ENCODE measurements at places on chromosomes 11 and 22.

DNA sequence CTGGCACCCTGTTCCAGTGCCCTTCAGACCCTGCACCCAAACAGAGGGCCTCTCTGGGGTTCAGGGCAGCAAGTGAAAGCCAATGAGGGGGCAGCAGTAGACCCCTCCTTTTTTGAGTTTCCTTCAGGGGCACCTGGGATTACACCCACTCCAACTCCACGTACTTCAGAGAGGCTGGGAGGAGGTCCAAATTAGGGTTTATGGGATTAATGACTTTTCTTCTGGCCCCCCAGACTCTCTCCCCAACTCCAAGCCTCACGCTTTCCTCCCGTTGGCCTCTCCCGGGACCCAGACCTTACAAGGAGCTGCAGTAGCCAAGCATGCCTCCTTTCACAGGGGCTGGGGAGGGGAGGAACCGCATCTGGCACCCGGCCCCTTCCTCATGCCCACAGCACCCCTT, 101.7 kb downstream of the NECTIN1 start:
- no peak for DNase-seq

DNA sequence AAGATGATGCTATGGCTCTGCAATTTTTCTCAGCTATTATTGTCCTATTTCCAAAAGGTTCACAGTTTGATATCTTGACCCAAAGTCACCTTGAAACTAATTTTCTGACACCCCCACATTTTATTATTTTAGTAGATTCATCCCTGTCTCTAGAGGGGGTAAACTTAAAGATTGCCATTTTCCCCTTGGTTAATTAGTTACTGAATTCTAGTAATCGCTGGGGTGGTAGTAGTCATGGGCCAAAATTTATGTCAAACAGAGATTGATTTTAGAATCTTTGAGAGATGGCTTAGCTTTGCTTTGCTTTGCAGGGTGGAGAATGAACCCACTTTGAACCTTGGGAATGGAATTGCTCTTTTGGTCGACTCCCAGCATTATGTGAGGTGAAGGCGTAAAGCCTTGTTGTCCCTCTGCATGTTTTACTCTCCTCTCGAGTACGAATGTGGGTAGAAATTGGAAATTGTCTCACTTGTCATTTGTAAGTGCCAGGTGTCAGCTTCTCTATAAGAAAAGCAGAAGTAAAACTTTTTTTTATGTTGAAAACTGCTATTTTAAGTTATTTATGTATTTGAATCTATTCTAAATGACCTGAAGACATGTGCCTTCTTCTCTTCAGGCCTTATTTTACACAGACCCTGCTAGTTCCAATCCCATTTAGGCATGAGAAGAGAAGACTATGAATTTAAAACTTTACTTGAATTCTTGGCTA, 42.4 kb upstream of the RCE1 start:
- DNase-seq = no peak

DNA sequence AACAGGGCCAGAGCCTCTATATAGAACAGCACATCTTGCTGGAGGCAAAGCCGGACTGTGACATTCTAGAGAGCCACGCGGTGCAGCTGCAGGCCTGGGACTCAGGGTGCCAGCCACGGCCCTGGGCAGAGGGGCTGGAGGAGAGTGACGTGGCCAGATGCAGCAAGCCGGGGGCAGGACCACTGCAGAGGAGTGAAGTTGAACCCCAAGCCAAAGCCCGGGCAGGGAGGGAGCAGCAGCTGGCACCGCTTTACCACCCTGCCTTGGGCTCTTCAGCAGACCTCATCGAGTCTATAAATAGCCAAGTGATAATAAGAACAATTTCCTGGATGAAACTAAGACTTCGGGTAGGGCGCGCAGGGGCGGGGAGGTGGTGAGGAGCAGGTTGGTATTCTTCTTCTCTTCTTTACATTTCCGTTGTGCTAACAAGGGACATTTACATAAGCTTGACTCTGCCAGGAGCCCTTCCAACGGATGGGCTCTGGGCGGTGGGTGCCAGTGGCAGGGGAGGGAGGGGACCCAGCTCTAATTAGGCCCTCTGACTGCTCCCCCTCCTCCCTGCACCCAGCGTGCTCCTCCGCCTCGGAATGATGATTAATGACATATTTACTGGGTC, 110.2 kb downstream of the ST3GAL4 start:
- no peak for DNase-seq

- DNase-seq = no peak
Observed at GRCh38 chr11:16770016-16770415, 31.6 kb downstream of the C11orf58 start.

DNA sequence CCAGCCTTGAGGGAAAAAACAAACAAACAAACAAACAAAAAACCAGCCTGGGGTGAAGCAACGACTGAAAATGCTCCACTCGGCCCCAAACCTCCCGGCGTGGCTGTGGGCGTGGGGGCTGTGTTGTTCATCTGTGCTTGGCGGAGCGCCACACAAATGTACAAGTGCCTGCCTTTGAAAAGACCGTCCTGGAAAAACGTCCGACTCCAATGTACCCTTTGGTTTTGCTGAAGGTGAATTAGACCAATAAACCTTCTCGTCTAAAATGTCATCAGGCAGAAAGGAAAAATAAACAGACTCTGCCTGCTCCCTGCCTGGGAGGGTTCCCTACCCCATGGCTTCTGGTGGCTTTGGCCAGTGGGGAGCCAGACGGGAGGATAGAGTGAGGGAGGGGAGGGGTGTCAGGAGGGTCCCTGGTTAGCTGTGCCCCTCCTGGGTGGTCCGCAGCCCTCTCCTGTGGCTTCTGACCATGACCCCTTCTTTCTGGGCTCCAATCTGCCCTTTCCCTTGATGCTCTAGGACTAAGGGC, 93.9 kb downstream of the TRMU start:
- no peak for DNase-seq

- DNase-seq = no peak
Observed at GRCh38 chr22:37101311-37102066, 8.0 kb downstream of the TMPRSS6 start.

DNA sequence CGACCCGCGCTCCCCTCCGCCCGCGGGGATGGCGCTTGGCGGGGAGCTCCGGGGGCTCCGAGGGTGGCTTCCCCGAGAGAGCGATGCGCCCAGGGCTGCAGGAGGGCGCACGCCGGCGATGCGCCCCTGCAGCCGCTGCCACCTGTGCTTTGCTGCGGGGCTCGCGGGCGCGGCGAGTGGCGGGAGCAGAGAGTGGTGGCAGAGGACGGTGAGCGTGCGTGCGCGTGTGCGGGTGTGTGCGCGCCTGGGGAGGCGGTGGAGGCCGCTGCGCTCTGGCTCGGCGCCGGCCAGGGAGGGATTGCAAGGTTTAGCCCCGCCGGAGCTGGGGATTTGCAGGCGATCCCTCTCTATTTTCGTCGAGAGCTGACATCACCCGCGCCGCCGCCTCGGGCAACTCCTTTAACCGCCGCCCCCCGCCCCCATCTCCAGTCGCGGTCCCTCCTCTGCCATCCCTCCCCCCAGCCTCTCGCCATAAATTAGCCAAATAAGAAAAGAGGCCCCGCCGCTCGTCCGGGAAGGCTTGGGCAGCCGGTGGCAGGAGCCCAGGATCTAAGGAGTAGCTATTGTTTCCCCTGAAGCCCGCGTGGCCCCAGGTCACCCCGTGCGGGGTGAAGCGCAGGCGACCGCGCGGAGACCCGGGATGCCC, at the start of gene SLC1A2:
Gene SLC1A2, minus strand, starts transcription at position 375 of the 646 bp plus-strand sequence. CDS start 592 bp downstream, outside the sequence.
- DNase-seq = no peak

DNA sequence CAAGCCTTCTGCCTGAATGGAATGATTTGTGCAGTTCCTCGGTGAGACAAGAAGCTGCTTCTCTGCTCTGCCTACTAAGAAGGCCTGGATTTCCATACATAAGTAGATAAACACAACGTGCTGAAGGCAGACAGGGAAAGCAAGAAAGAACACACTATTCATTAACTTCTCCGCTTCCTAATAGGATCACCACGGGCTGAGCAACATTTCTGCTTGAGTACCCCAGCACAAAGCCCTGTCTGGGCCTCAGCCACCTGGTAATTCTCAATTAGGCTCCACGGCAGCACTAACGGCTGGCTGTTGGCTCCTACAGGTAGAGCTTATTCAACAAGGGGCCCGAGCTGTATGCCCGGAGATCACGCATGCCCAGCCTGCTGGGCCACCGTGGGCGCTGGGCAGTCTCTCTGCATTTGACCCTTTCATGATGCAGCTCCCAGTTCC, 1156.6 kb downstream of the TBC1D22A start:
- no peak for DNase-seq

All from stimulated activated CD4-positive, alpha-beta T cell treated with anti-CD3 and anti-CD28 coated beads, TNF-alpha, amount 100 ng/mL, for 24 hours (primary cell).